Activated T-cell treated with anti-CD3 and anti-CD28 coated beads, Interleukin-2, amount 50 U/mL, for 72 hours (primary cell): ENCODE measurements at places on chromosomes 12 and 14.

DNA sequence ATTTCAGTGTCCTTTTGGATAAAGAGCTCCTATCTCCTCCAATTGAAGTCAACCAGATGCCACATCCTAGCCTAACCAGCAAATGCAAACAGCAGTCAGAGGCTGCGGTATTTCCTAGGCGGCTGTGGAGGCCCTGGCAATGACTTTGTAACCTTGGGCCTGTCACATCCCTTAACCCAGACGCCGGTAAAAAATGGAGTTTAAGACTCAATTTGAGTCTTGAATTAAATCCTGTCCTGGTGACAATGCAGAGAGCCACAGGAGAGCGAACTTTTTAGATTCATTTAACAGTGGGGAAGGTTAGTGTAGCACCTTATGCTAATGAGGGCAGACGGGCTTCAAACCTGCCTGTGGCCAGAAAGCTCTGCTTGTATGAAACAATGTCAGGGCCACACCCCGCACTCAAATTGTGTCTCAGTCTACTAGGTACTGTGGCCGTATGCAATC, 1.3 kb downstream of the C12orf75 start:
- DNase-seq = peak; percentile 42

DNA sequence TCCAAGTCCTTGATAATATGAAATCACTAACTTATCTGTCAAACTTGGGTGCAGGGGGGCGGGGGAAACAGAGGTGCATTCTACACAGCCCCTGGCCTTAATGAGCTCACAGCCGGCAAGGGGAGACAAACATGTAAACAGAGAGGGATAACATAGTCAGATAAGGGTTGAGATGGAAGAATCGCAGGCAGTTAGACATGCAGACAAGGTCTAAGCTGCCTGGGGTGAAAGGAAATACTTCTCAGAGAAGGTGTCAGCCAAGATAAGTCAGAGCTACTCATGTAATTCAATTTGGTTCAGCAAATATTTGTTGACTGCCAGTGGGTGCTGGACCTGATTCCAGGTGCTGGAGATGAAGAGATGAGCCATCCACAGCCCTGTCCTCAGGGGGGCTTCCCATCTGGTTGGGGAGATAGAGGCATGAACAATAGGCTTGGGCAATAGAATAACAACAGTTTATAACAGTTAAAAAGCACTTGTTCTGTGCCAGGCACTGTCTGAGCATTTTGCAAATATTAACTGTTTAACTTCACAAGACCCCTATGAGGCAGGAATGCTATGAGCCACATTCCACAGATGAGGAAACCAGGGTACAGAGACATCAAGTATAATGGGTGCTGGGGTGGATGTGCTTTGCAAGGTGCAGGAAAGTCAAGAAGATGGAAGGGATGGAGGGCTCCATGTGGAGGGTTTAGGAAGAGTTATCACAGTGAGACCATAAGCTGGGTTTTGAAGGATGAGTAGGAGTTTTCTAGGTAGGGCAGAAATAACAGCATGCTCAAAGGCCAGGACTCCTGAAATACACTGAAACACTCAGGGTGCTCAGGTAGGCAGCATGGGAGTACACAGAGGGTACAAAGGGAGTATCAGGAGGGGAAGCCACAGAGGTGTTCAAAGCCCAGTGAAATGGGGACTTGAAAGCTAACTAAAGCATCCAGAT, 79.0 kb downstream of the WSCD2 start:
- DNase-seq = no peak

DNA sequence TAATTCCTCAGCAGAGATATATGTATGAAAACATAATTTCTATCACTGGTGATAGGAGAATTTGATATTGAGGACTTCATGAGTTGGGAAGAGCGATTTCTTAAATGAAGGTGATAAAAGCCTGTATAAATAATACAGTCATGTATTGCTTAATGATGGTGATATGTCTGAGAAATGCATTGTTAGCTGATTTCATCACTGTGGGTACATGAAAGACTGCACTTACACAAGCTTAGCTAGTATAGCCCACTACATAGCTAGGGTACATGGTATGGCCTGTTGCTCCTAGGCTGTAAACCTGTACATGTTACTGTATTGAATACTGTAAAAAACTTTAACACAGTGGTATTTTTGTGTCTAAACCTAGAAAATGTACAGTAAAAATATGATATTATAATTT, 63.4 kb downstream of the ANO4 start:
- DNase-seq = no peak

DNA sequence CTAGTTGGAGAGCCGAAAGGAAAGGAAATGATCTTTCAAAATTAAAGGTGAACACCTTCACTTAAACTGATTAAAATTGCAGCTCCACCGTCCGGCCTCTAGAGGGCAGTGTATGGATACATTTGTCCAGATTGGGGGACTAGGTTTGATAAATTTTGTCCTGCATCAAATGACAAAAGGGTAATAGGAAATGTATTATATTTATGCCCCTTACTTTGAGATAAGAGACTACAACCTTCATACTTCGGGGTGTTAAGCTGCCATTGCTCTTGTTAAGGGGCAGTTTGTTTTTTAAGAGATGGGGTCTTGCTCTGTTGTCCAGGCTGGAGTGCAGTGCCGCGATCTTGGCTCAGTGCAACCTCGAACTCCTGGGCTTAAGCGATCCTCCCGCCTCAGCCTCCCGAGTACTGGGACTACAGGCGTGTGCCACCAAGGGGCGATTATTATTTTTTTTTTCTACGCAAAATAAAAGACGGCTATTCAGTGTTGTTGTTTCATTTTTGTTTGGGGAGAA, 818 bp upstream of the SUOX start:
- peak; percentile 69 for DNase-seq

GRCh38 chr14:64476438-64476837, 11.1 kb downstream of the AKAP5 start:
- no peak for DNase-seq

GRCh38 chr14:73221945-73222344, 15.4 kb upstream of the PAPLN start:
- no peak for DNase-seq

- peak; percentile 72 for DNase-seq
These were observed 117.2 kb downstream of the RGS6 start for GRCh38 chr14:72049462-72049861.

DNA sequence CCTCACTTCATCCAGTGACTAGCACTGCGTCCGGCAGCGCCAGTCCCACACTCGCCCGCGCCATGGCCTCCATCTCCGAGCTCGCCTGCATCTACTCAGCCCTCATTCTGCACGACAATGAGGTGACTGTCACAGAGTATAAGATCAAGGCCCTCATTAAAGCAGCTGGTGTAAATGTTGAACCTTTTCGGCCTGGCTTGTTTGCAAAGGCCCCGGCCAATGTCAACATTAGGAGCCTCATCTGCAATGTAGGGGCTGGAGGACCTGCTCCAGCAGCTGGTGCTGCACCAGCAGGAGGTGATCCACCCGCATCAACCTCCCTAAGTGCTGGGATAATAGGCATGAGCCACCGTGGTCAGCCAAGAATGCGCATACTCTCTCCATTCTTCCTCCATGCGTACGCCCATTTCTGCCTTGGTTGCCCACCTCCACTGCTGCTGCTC, 59.9 kb downstream of the IRF2BPL start:
- no peak for DNase-seq

GRCh38 chr14:77866932-77867331, 67.0 kb downstream of the ADCK1 start:
- no peak for DNase-seq

GRCh38 chr14:19754172-19754571, 10.8 kb downstream of the OR4Q3 start:
- DNase-seq = no peak

DNA sequence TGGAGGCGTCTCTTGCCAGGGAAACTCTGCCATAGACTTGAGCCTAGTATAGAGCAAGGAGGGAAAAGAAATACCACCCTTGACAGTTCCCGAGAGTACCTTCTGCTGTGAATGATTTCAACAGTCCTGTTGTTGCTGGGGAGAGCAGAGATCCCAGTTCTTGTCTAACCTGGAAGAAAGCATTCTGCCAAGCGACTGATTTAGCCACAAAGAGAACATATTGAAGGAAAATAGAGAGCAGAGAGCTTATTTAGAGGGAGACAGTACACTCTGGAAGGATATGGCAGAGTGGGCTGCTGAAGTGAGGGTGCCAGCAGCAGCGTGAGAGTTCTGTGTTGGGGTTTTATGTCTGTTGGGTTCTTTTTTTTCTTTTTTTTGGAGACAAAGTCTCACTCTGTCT, 966.9 kb upstream of the TMEM132C start:
- DNase-seq = no peak

GRCh38 chr14:49623941-49624839, 3.6 kb downstream of the MGAT2 start:
- peak; percentile 16 for DNase-seq

GRCh38 chr12:109247831-109248654, 61.0 kb downstream of the FOXN4 start:
- no peak for DNase-seq

DNA sequence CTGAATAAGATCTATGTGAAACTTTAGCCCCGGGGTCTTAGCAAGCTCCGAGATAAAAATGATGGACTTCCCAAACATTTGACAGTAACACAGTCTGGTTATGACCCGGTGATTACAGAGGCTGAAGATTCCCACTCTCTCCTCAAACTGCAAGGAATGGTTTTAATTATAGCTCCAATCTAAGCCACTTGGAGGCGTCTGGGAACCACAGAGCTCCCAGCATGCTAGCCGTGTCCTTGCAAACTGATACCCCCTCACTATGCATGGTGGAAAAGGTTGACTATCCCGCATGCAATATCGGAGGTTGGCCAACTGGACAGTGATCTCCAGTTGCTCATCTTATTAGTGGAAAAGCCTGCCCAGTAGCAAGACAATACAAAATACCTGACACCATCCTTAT, 76.5 kb upstream of the GRIN2B start:
- no peak for DNase-seq

- DNase-seq = no peak
These were observed 296.6 kb downstream of the ADGRD1 start for GRCh38 chr12:131250028-131250950.

GRCh38 chr14:89688507-89689211, 265.9 kb downstream of the EFCAB11 start:
- no peak for DNase-seq

DNA sequence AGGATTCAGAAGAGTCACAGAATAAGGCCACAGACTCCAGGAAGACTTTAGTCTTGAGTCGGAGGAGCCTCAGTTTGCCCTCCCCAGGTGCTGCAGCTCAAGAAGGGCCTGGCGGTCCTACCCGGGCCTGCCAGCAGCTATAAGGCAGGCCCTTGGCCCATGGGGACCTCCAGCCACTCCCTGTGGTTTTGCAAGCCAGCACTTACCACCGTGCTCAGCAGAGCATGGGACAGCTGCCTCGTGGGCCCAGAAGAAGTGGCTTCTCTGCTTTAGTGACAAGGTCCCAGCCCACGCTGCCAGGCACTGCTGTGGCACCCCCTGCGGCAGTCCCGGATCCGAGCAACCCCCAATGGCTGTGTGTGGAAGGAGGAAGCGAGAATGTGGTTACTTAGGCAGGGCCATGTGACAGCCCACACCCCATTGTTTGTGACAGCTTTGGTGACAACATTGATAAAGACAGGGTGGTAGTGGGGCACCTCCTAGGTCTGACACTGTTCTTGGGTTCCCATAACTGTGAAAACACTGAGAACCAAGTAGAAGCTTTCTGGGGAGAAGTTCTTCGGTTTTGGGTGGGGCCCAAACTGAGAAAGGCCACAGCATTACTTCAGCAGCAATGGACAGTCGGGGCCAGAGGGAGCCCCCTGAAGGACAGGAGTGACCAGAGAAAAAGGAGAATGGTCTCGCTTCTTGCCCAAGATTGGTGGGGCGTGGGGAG, at the start of gene SELPLG:
Gene SELPLG (minus strand): TSS at position 361 of the 715 bp plus-strand sequence. CDS start 9,587 bp downstream, outside the sequence.
- DNase-seq = peak; percentile 88

DNA sequence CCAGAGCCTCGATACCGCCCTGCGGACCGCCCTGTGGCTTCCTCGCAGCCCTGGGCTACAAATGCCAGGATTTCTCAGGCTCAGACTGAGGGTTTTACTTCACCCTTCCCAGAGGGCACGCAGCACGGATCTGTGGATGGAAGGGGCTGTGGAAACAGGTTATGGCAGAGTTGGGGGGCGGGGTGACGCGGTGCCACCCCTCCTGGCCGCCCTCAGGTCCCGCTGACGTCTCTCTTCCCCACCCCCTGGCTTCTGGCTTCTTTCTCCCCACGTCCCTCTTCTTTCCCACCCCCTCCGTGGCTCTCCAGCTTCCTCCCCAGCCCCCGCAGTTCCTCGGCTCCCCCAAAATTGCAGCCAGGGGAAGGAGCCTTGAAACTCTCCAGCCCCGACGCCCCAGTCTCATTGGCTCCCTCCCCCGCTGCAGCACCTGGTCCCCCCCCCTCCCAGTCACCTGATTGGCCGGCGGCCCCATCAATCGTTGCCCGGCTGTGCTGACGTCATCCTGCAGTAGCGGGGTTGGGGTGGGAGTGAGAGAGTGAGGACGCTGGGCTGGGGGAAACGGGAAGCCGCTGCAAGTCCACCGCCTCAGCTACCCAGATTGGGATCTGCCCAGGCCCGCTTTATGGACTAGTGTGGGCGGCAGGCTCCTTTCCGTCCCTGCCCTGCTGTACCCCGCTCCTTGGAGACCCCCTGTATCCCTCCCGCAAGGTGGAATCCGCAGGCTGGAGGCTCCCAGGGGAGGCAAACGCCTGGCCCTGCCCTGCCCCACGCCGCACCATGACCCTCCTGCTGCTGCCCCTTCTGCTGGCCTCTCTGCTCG, at the start of gene CLSTN3:
Gene CLSTN3 (plus strand): TSS at position 500 of the 820 bp plus-strand sequence. CDS start 278 bp downstream, at position 778.
- DNase-seq = peak; percentile 84

GRCh38 chr12:114430306-114430705, 24.4 kb upstream of the TBX5 start:
- no peak for DNase-seq

DNA sequence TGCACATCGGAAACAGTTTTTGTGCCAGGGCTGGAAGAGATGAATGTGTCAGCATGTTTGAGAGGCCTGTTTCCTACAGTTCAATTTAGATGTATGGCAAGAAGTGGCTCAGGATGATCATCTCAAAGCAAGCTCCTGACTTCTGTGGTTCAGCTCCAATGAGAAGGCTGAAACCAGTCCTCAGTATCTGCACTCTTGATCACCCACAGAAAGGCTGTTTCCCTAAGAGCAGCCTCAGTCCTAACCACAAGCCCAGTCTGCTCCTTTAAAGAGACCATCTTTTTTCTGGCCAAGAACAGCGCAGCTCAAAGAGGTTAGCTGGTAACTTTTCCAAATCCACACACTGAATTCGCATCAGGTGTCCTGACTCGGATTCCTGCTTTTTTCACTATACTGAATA, 19.2 kb downstream of the CSRP2 start:
- no peak for DNase-seq

- DNase-seq = no peak
These were observed 484.6 kb downstream of the AACS start for GRCh38 chr12:125549836-125550235.

GRCh38 chr14:75223664-75224154, 47.3 kb upstream of the TMED10 start:
- no peak for DNase-seq

GRCh38 chr14:52944254-52944653, 6.6 kb downstream of the FERMT2 start:
- DNase-seq = no peak
